ENCODE measurements at places on chromosomes 6 and 20.
A peak's percentile ranks its signal among the peaks of the same experiment; 100 is the strongest.

- DNase-seq: no peak
Measured at GRCh38 chr6:167825332-167826229, 1.1 kb upstream of the AFDN start.

DNA sequence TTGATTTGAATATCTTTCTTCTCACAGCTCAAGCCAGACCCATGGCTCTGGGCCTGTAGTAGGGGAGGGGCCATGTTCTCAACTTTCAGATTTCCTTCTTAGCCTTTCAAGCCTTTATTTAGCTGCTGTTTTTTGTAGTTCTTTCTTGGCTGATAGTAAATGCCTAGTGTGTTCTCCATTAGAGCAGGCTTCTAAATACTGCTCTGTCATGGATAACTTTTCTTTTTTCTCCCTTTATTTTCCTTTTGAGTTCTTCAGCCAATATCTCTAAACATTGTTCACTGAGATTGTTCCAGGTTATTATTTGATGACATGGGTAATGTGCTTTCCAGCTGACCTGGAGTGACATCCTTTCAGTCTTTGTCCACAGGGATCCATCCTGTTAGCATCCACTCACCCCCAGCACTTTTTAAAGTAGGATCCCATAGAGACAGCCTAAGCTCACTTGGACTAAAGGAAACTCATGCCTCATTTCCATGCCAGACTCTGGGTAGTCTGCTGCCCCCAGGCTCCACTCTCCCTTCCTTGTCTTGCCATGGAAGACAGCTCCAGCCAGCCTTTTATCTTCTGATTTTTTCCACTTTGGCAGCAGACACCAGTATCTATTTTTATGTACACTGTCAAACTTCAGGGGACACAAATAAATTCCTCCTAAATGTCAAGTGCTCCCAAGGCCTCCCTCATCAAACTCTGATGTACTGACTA is 645.6 kb downstream of the RNF144B start:
- no peak for DNase-seq

DNA sequence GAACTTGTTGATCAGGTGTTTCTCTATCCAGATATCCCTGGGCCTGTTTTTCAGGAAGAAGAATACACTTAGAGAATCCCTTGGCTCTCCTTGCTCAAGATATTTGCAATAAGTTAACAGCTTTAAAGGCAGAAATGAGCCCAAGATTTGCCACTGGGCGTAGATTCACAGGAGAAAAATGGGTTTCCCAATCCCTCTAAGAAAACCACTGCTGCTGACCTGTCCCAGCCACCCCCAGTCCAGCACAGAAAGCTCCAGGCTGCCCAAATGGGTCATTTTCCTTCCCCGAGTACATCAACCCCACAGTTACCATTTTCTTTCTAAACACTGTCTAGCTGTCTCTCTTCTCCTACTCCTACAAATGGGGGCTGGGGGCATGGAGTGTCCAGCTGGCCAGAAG is 67.3 kb downstream of the ANKRD60 start:
- no peak for DNase-seq

GRCh38 chr6:30720738-30721197 is 616 bp downstream of the TUBB start:
- DNase-seq: peak; percentile 76

DNA sequence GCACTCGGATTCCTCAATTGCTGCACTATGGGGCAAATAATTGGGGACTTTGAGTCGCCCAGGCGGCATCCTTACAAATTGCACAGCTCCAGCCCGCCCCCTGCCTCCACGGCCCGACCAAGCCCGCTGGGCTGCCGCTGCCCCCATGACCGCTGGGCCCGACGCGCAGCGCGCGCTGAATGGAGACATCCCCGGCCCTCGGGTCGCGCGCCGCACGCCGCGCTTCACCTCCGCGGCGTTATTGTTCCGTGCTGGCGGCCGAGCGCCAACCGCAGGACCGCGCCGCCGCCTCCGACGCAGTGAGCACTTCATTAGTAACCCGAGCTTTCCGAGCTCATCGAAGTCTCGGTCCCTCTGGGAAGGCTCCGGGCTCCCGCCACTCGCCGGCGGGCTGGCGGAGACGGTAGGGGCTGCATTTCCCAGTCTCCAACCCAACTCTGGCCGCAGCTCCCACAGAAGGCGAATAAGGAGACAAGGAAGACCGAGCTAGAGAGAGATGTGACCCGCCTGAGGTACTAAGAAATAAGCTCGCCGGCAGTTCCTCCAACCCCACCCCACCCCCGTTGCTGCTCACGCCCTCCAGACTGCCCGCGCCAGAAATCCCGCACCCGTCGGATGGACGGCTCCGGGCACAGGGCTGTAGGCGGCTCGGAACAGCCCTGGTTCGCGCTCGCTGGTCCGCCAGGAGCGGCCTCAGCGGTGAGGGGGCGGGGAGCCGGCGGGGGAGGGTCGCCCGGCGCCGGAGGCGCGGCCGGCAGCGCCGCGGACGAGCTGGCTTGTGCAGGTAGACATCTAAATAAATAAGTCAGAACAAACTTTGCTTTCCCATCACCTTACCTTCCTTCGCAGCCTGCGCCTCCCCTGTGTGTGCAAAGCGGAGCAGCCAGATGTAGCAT is 703 bp downstream of the EPHA7 start:
- DNase-seq: peak; percentile 68
